Nephron progenitor cell (in vitro differentiated cells): ENCODE measurements at places on chromosomes 7 and 10.

DNA sequence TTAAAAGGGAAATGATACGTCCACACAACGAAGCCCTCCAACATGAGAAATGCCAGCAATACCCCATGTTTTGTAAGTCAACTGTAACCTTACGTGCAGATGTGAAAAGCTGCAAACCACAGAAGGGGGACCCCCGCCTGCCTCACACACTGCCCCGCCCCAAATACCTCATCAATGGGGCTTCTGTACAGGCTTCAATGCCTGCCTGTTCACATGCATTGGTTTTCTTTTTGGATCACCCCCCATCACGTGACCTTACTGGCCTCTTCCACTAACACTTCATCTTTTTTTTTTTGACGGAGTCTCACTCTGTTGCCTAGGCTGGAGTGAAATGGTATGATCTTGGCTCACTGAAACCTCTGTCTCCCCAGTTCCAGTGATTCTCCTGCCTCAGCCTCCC is 224.0 kb downstream of the TNS3 start:
- no peak overlapping the region for H3K4me3 ChIP-seq
- H3K27me3 ChIP-seq, result no peaks in the 10 kb centered on the region
- H3K27ac ChIP-seq, result no peak overlapping the region
- no peaks in the 10 kb centered on the region for H3K36me3 ChIP-seq
- peaks cover 39% of the 10 kb centered on the region for H3K4me1 ChIP-seq

DNA sequence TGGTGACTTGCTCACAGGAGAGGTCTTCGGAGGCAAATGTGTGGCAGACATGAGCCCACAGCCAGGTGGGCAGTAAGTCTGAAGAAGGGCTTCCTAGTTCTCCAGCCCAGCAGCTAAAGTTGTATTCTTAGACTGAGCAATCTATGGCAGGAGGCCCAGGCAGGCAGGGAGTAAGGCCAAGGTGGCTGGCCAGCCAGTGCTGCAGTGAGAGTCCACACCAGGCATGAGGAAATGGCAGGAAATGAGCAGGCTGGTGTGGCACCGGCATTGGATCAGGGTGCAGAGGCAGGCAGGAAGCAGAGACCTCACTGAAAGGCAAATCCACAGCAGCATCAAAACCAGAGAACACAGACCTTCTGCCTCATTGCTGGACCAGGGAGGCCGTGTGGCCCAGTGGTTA is 84.6 kb upstream of the PDE1C start:
- H3K36me3 ChIP-seq, result no peaks in the 10 kb centered on the region
- DNase-seq, result no peak
- H3K4me3 ChIP-seq, result no peak overlapping the region
- no peaks in the 10 kb centered on the region for H3K27me3 ChIP-seq
- H3K27ac ChIP-seq, result no peak overlapping the region
- no peaks in the 10 kb centered on the region for H3K4me1 ChIP-seq

- H3K36me3 ChIP-seq, result no peaks in the 10 kb centered on the region
- no peaks in the 10 kb centered on the region for H3K27me3 ChIP-seq
- H3K4me1 ChIP-seq, result no peaks in the 10 kb centered on the region
- H3K27ac ChIP-seq, result no peak overlapping the region
Measured at GRCh38 chr10:63653747-63654146, 132.5 kb downstream of the REEP3 start.

DNA sequence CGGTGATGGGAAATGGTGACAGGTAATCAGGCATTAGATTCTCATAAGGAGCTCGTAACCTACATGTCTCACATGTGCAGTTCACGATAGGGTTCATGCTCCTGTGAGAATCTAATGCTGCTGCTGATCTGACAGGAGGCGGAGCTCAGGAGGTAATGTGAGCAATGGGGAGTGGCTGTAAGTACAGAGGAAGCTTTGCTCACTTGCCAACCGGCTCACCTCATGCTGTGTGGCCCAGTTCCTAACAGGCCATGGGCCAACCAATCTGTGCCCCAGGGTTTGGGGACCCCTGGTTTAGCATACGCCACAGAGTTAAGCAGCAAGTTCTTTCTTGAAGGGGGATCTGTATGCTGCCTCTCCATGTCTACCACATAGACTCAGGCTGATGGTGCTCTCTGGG is 133.1 kb downstream of the IQUB start:
- no peaks in the 10 kb centered on the region for H3K27me3 ChIP-seq
- H3K4me3 ChIP-seq, result no peak overlapping the region
- no peaks in the 10 kb centered on the region for H3K36me3 ChIP-seq

- DNase-seq, result no peak
- no peak overlapping the region for H3K4me3 ChIP-seq
- no peak overlapping the region for H3K27ac ChIP-seq
- H3K27me3 ChIP-seq, result peaks cover 10% of the 10 kb centered on the region
- peaks cover 6% of the 10 kb centered on the region for H3K4me1 ChIP-seq
Measured at GRCh38 chr10:86017841-86018734, 348.5 kb downstream of the GRID1 start.

- H3K27ac ChIP-seq, result no peak overlapping the region
- H3K36me3 ChIP-seq, result no peaks in the 10 kb centered on the region
- no peak overlapping the region for H3K4me3 ChIP-seq
- H3K4me1 ChIP-seq, result peaks cover 4% of the 10 kb centered on the region
- peaks cover 7% of the 10 kb centered on the region for H3K27me3 ChIP-seq
Measured at GRCh38 chr7:110940756-110941155, 150.2 kb upstream of the LRRN3 start.

GRCh38 chr10:80172896-80173295 is 32.4 kb downstream of the ANXA11 start:
- DNase-seq, result no peak
- no peaks in the 10 kb centered on the region for H3K27me3 ChIP-seq
- no peak overlapping the region for H3K27ac ChIP-seq
- H3K36me3 ChIP-seq, result no peaks in the 10 kb centered on the region
- H3K4me3 ChIP-seq, result no peak overlapping the region

DNA sequence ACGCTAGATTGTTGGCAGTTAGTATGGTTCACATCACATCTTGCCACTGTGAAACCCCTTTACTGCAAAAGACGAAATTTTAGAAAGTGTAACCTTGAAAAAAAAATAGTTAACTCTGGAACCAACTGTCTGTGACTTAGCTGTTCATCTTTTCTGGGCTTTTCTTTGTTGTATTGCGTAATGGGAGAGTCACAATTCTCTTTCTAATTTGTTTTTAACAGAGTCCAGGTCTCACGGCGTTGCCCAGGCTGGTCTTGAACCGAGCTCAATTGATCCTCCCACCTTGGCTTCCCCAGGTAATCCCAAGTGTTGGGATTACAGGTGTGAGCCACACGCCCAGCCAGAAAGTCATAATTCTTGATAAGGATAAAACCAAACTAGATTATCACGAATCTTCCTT is 14.5 kb downstream of the UBE3C start:
- H3K27ac ChIP-seq, result no peak overlapping the region
- H3K36me3 ChIP-seq, result peaks cover 12% of the 10 kb centered on the region
- no peaks in the 10 kb centered on the region for H3K27me3 ChIP-seq

DNA sequence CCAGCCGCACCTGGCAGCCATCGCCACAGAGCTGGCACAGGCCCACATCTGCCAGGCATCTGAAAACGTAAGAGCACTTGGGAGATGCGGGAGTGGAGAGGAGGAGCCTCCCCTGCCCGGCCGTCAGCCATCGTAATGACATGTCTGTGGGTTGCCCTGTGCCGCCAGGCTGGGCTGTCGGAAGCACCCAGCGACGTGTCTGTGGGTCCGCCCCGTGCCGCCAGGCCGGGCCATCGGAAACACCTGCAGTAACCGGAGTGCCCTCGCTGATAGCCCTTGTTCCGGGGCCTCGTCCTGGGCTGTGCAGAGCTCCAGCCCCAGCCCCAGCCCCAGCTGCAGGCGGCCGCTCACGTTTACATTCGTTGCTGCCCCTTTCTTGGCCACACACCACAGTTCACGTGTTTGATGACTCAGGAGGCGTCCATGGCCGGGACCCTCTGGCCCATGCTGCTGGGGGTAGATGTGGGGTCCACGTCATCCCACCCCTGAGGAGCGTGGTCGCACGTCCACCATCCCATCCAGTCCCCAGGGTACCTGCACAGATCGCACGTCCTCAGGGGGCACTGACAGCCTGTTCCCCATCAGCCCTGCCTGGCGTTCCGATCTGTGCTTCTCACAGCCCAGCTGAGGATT is 30.0 kb upstream of the PRKAR1B start:
- no peak overlapping the region for H3K4me3 ChIP-seq
- no peaks in the 10 kb centered on the region for H3K27me3 ChIP-seq
- DNase-seq, result no peak

GRCh38 chr10:23478570-23478969 is 39.7 kb downstream of the OTUD1 start:
- no peak overlapping the region for H3K27ac ChIP-seq
- DNase-seq, result no peak
- H3K4me1 ChIP-seq, result peaks cover 4% of the 10 kb centered on the region
- no peaks in the 10 kb centered on the region for H3K36me3 ChIP-seq
- no peak overlapping the region for H3K4me3 ChIP-seq

DNA sequence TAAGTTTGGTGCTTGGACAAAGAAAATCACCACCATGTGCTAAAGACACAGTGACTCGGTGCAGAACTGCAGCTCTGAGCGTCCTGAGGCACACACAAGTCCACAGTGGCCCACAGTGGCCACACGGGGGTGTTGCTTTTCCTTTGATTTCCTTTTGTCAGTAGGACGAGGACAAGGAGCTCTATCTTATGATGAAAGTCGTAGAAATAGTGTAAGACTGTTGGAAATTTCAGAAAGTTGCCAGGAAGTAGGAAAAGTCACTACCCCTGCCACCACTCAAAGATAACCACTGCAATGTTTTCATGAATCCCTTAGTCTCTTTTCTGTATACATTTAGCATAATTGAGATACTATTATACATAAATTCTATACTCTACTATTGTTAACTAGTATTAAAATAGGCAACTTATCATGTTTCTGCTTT is 146.0 kb downstream of the TNS3 start:
- H3K4me3 ChIP-seq, result no peak overlapping the region
- no peak overlapping the region for H3K27ac ChIP-seq
- peak; percentile 47 for DNase-seq
- H3K27me3 ChIP-seq, result peaks cover 5% of the 10 kb centered on the region
- peaks cover 17% of the 10 kb centered on the region for H3K4me1 ChIP-seq

DNA sequence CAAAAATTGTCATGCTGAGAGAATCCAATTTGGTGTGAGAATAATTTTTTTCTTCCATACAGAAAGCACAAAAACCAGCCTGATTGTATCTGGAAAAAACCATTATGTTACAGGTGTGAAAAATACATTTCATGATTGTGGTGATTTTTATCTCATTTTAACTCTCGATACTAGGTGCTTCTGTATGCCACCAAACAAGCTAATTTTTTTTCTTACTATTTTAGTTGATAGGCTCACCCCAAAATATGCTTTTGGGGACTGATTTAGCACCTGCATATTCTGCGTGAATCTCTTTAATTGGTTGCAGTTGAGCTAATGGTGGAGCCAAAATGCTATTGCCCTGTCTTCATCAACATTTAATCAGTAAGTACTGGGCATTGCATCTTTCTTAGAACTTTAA is 1.9 kb downstream of the DMTF1 start:
- peaks cover 49% of the 10 kb centered on the region for H3K4me1 ChIP-seq
- no peak for DNase-seq
- H3K36me3 ChIP-seq, result no peaks in the 10 kb centered on the region

DNA sequence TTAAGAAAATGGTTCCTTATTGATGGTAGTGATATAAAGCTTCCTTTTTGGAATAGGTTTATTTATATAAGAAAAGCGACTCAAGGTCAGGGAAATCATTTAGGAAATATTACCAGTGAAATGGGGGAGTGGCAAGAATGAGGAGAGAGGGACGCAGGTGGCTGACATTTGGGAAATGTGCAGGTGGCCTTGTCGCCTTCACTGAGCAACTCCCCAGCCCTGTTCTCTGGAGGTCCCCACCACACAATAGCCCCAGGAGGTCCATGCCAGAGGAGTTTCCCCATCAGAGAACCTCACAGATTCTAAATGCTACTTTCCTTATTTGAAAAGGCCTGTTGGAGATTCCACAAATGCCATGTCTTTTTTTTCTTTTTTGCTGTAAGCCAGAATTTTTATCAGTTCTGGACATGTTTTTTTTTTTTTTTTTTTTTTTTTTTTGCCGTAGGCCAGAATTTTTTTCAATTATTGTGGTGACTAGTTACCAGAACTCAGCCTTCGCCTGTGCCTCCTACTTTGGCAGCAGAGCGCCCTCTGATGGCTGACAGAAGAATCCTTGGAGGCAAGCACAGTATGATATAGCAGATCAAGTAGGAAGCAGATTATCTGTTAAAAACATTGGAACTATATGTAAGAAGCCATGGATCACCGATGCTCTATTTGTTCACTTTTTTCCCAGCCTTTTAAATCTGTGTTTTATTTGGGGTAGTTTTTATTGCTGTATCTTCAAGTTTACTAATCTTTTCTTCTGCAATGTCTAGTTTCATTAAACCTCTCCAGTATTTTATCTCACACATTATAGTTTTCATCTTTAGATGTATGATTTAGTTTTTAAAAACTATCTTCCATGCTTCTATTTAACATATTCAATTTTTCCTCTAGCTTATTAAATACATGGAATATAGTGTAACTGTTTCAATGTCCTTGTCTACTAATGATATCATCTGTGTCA is 18.6 kb downstream of the OPALIN start:
- no peaks in the 10 kb centered on the region for H3K4me1 ChIP-seq
- peak; percentile 73 for DNase-seq
- H3K4me3 ChIP-seq, result no peak overlapping the region
- H3K27ac ChIP-seq, result no peak overlapping the region
- peaks cover 5% of the 10 kb centered on the region for H3K36me3 ChIP-seq
- no peaks in the 10 kb centered on the region for H3K27me3 ChIP-seq

- no peak for DNase-seq
- no peaks in the 10 kb centered on the region for H3K36me3 ChIP-seq
- H3K27ac ChIP-seq, result peak overlapping the region; percentile 19
- peaks cover 87% of the 10 kb centered on the region for H3K27me3 ChIP-seq
Measured at GRCh38 chr10:100736144-100736808, 9.1 kb upstream of the PAX2 start.

DNA sequence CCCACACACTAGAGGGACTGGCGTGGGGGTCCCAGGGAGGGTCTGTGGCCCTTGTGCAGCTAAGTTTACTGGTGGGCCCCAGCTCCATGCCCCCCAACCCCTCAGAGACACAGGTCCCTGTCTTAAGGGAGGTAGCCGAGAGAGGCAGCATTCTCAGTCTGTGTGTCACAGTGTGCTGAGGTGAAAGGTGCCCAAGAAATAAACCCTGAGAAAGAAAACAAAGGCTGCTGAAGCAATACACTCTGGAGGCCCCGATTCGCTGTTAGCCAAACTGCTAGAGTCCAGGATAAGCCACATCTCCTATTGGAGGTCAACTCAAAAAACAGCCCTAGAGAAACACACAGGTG is 28.6 kb upstream of the NDST2 start:
- H3K4me1 ChIP-seq, result peaks cover 33% of the 10 kb centered on the region
- DNase-seq, result no peak
- peak overlapping the region; percentile 36 for H3K27ac ChIP-seq
- no peaks in the 10 kb centered on the region for H3K27me3 ChIP-seq
- H3K4me3 ChIP-seq, result no peak overlapping the region
- peaks cover 16% of the 10 kb centered on the region for H3K36me3 ChIP-seq
